Activated B cell treated with CpG ODN at 0.5 μM for 24 hours (primary cell): ENCODE measurements at places on chromosomes 3 and 15.

- DNase-seq: no peak
Observed at GRCh38 chr3:136343873-136344555, 93.9 kb downstream of the PCCB start.

GRCh38 chr15:32723171-32723948, 5.6 kb downstream of the GREM1 start:
- no peak for DNase-seq

GRCh38 chr3:132615881-132616280, 18.8 kb downstream of the ACKR4 start:
- DNase-seq: no peak

GRCh38 chr3:157160658-157161424, 894 bp upstream of the CCNL1 start:
- no peak for DNase-seq

- no peak for DNase-seq
Observed at GRCh38 chr3:128709038-128709437, 16.9 kb upstream of the RAB7A start.

- DNase-seq: no peak
Observed at GRCh38 chr15:45372041-45372995, 6.0 kb downstream of the GATM start.

GRCh38 chr15:65096481-65097385, 18.3 kb downstream of the UBAP1L start:
- no peak for DNase-seq

- no peak for DNase-seq
Observed at GRCh38 chr3:168051531-168052471, 43.9 kb downstream of the GOLIM4 start.

GRCh38 chr3:55000546-55000945, 72.7 kb upstream of the LRTM1 start:
- no peak for DNase-seq

DNA sequence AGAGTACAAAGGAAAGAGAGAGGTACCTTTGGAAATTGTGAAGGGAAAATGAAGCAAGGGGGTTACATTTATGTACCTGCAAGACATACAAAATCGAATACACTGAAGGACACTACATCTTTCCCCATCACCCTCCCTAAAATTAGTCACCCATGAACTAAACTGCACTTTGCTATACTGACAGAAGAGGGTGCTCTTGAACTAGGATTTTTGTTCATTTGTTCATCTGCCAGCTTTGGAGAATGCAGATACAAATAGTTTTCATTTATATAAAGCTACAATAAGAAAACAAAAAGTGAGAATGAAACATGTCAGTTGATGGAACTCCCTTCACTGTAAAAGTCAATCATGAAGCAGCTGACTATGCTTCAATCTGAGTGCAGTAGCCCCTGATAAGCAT, 55.7 kb downstream of the PCCB start:
- no peak for DNase-seq

GRCh38 chr3:100537646-100538338, 45.4 kb downstream of the TMEM45A start:
- no peak for DNase-seq

DNA sequence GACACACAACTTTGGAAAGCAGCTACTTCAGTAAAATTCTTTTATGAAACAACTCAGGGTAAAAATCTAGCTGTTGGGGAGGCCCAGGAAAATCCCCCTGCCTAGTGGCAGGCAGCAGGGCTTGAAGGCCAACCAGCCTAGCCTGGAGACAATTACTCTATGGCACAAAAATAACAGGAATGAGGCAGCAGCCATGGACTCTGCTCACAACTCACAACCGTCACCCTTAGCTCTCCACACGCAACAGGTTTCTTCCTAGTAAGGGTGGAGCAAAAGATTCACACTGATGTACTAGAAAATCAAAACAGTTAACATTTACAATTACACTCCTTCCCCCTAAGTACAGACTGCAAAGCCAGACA, 530 bp upstream of the FBXL22 start:
- no peak for DNase-seq

DNA sequence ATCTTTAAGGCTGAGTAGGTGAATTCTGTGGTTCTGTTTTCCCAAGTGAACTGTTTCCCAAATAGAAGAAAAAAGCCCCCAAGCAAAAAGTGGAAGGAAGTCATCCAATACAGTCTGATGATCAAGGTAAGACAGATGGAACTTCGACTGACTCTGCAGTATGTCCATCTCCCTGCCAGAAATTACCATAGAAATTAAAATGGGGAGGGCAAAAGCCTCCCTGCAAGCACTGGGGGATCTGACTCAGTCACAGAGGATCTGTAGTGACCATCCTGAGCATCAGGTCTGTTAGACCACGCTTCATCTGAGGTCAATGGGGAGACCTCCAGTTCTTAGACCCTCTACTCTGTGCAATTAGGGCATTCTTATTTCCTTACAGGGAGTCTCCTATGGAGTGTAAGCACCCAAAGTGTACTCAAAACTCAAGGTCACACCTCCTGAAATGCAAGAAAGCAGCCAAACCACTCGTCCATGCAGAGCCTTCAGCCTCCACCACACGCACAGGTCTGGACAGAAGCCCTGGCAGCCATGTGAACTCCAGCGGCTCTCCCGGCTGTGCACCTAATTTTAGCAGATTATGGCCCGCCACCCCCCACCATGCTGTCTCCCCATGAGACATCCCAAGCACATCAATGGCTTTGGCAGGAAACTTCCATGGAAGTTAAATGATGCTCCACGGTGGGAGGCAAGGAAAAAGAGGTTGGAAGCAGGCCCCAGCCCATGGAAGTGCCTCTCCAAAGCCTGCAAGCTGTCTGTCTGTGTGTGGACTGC, 348.7 kb downstream of the NTRK3 start:
- no peak for DNase-seq

- no peak for DNase-seq
Observed at GRCh38 chr15:89908226-89908625, 4.5 kb downstream of the ARPIN start.

GRCh38 chr3:10892622-10893021, 76.6 kb downstream of the SLC6A11 start:
- DNase-seq: no peak

GRCh38 chr15:88989578-88989977, 76.4 kb upstream of the MFGE8 start:
- no peak for DNase-seq

- DNase-seq: no peak
Observed at GRCh38 chr3:152185891-152186630, 82.7 kb upstream of the MBNL1 start.

DNA sequence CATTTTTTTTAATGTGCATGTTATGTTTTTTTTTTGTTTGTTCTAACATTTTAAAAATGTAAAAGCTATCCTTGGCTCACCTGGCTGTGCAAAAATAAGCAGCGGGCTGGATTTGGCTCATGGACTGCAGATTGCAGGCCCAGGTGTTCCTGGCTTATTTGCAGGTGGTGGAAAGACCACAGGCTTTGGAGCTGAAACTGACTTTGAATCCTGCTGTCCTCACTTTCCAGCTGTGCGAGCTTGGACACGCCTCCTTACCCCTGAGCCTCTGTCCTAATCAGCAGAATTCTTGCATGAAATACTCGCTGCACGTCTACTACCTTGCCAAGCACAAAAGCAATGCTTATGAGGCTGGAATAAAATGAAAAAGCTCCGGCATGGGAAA, 188.7 kb upstream of the TPM1 start:
- no peak for DNase-seq

DNA sequence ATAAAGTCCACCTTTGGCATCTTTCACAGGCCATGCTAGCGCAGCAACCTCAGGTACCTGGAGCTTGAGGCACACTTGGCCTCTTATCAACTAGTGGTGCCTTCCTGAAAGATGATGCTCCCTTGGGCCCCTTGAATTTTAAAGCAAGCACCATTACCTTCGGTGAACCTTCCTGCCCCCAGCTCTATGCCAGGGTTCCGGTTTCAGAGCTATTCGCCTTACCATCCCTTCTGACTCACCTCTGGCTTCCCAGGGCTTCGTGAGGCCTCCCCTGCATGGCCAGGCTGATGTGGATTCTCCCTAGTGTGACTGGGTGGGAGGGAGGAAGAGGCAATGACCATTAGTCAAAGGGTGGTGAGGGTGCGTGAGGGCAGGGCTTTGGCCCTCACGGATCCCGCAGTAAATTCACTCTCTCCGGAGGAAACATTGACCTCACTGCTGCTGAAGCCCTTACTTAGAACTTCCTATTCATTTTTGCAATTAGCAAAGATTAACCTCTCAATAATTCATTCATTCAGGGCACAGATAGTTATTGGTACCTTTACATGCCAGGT, 16.3 kb downstream of the BHLHE40 start:
- DNase-seq: no peak

GRCh38 chr3:112958811-112959560, 15.9 kb downstream of the CD200R1 start:
- no peak for DNase-seq

- DNase-seq: no peak
Observed at GRCh38 chr3:11600501-11601282, 43.0 kb downstream of the VGLL4 start.

- DNase-seq: no peak
Observed at GRCh38 chr15:80072285-80072994, 13.0 kb downstream of the ZFAND6 start.

- DNase-seq: no peak
Observed at GRCh38 chr15:78334845-78335244, 5.3 kb upstream of the CRABP1 start.
